ENCODE measurements at places on chromosomes 3 and 15.

DNA sequence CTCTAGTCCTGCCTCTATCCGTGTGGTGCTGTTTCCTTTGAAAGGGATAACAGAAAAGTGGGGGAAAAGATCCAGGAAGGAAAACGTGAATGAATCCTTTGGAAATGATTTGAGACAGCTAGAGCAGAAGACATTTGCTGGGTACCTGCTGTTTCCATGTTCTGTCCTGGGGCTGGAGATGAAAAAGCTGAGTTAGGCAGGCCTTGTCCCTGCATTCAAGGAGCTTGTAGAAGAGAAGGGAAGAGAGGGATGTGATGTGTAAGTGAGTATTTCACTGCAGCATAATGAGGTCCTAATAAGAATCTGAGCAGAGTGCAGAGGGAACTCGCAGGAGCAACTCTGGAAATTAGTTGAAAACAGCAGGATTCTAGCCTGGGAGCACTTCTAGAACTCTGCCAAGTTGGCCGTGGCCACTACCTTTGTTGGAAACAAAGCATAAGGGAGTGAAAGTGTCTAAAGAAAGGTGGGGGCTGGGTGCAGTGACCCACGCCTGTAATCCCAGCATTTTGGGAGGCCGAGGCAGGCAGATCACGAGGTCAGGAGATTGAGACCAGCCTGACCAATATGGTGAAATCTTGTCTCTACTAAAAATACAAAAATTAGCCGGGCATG is 13.8 kb upstream of the SEMA4B start:
- no peak for DNase-seq

DNA sequence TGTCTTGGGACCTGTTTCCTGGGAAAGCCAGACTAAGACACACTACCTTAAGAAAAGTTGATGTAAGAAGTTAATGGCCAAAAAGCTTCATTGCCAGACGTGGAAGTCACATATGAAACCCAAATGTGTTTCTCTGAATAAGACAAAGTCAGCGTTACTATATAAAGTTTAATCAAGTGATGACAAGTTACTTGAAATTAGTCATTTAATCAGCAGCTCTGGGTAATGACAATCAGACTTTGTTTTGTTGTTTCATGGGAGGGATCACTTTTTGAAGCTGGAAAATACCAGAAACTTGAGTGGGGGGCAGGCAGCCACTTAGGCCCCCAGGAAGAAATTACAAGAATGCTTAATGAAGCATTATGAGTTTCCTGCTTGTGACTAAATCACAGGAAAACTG is 218.6 kb downstream of the PTPRG start:
- no peak for DNase-seq

DNA sequence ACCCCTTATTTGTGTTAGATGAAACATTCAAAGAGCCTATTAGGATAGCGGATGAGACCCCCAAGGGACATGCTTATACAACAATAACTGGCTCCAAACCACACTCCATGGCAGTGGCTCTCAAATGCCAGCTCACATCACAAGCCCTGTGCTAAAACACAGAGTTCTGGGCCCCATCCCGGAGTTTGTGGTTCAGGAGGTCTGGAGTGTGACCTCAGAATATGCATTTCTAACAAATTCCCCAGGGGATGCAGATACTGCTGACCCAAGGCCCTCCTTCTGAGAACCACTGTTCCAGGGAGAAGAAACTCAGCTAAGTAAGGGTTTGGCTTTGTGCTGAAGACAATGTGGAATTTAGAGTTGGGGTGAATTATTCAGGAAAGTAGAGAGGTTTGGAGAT is 3.6 kb downstream of the CCRL2 start:
- no peak for DNase-seq

DNA sequence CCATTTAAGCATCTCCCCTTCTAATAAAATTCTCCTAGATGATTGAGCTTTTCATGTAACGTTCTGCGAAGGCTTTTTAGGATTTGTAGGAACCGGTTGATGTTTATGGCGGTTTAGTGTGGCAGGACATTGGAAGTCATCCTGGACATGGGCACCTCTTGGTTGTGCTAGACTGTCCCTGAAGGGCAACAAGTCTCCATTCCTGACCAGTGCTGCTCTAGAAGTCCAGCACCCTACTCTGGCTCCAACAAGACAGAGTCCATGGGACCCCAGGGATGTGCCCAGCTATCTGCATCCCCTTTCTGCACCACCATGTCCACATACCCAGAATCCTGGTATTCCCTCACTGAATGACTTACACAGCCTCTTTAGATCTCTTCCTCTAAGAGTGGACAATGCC is 46.4 kb downstream of the KCNAB1 start:
- DNase-seq, result no peak

GRCh38 chr3:3798631-3799113 is 559 bp upstream of the LRRN1 start:
- DNase-seq, result peak; percentile 54

- DNase-seq, result no peak
Observed at GRCh38 chr3:171535133-171535532, 74.9 kb upstream of the TNIK start.

- DNase-seq, result no peak
Observed at GRCh38 chr3:183513046-183513706, 42.3 kb downstream of the KLHL6 start.

- DNase-seq, result no peak
Observed at GRCh38 chr3:34957677-34958076, 681.6 kb upstream of the ARPP21 start.

GRCh38 chr3:66476852-66477381 is 23.9 kb downstream of the LRIG1 start:
- DNase-seq, result no peak

GRCh38 chr15:86481720-86482119 is 402.0 kb downstream of the AGBL1 start:
- DNase-seq, result no peak

DNA sequence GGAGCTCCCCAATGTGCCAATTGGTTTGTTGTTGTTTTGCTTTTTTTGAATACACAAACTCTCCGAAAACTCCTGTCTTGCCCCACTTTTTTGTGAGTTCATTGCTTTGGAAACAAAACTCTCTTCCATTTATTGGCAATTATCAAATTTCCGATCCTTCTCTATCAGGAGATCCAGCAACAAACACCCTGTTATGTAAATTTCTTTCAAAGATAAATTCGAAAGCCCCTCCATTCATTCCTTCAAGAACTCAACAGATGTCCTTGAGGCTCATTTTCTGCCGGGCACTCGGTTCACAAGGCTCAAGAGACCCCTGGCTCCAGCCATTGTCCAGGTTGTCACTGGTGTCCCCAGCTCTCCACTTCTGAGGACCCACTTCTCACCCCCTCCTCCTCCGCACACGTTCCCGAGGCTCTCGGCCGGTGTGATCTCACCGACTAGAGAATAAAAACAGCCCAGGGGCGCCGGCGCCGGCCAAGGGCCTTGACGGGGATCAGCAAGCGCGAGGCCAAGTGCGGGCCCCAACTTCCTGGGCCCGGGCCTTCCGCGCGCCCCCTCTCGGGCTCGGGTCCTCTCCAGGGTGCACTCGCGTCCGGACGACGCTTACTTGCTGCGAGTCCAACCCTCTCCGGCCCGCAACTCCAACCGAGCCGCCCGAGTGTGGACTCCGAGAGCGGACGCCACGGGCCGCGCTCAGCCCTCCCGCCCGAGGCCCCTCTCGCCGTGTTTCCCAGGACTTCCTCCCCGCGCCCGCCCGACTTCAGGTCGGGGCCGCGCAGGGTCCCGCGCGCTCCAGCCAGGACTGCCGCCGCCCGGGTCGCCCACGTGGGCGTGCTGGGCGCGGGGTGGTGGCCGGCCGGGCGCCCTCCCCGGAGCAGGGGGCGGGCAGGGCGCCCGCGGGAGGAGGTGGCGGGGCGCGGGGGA is 533 bp upstream of the SMAD3 start:
- DNase-seq, result no peak

DNA sequence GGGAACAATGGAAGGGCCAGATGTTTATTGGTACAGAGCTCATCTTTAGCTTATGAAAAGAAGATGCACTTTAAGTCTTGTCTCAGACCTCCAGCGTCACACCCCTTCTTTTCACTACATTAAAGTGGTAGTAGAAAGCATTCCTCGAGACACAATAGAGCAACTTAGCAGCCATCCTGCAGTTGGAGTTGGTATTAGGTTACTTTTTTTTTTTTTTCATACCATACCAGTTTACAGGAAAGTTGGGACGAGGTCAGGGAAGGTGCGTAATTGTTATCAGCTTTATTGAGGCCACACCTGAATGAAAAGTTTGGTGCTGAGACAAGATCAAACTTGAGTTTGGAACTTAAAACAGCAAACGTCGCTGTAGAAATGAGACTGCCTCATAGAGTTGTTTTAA is 203.8 kb downstream of the SOX2 start:
- DNase-seq, result no peak

DNA sequence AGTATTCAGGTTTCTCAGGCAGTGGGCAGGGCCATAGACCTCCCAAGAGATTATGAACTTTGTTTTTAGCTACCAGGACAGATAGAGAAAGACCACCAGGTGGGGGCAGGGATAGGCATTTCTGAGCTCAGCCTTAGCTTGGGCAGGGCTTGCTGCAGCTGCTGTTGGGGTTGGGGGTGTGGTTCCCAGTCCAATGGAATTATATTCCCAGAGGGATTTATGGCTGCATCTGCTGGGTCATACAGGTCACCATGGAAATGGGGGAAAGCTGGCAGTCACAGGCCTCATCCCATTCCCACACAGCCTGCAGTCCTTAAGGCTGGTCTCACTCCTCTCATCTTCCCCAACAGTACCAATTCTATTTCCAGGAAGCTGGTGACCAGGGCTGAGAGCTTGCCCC is 144.6 kb upstream of the ZPLD1 start:
- no peak for DNase-seq

GRCh38 chr3:27699067-27699466 is 23.1 kb downstream of the EOMES start:
- no peak for DNase-seq

- no peak for DNase-seq
Observed at GRCh38 chr3:155350571-155350970, 57.1 kb upstream of the STRIT1 start.

- DNase-seq, result no peak
Observed at GRCh38 chr3:54891540-54891897, 36.3 kb downstream of the LRTM1 start.

DNA sequence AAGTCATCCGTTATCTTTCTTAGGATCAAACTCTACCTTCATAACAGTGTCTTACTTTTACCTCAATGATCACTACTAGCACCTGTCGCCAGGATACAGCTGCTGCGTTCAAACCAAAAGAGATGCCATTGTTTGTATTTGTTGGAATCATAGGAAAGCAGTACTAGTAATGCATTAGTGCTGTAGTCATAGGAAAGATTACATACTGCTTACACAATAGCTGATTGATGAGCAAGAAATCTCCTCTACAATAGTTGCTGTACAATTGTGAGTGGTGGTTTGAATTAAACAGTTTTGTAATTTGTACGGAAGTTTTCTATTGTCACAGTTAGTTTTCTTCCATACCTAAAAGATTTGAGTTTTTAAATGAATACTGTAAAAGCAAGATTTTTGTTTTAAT is 21.4 kb downstream of the ACAP2 start:
- no peak for DNase-seq

DNA sequence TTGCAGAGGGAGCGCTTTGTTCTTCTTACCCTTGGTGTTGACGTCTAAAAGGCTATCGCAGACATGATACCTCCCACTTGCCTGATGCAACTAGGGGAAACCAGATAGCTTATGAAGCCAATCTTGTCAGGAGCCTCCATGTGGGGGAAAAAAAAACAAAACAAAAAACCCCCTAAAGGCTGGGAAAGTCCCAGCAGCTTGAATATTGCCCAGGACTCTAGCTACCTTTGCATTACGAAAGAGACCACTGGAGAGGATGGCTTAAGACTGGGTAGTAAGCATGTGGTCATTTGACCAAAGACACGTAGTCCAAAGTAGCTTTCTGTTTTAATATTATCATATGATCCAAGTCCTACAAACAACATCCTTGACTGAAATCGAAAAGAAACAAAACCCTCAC is 120.7 kb upstream of the WNT5A start:
- no peak for DNase-seq

GRCh38 chr3:161100994-161101393 is 4.2 kb downstream of the B3GALNT1 start:
- DNase-seq, result no peak

- DNase-seq, result peak; percentile 89
Observed at GRCh38 chr15:53522991-53523390, 236.5 kb downstream of the WDR72 start.

GRCh38 chr15:80945605-80946004 is 44.0 kb downstream of the MESD start:
- no peak for DNase-seq

GRCh38 chr3:32105291-32106131 is 909 bp upstream of the GPD1L start:
- DNase-seq, result no peak

DNA sequence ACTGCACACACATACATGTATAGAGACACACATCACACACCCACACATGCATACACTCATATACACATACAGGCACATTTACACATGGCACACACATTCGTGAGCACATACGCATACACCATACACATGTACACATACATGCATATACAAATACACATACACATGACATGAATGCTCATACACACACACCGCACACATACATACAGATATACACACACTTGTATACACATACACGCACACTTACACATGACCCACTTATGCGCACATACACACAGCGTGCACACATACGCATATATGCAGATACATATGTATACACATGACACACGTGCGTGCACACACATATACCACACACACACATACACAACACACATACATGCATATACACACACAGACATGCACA is 162.7 kb downstream of the LRRK1 start:
- DNase-seq, result no peak

GRCh38 chr3:52440249-52440551 is 4.7 kb downstream of the SEMA3G start:
- no peak for DNase-seq

GRCh38 chr3:11733914-11734313 is 90.2 kb upstream of the VGLL4 start:
- DNase-seq, result no peak

DNA sequence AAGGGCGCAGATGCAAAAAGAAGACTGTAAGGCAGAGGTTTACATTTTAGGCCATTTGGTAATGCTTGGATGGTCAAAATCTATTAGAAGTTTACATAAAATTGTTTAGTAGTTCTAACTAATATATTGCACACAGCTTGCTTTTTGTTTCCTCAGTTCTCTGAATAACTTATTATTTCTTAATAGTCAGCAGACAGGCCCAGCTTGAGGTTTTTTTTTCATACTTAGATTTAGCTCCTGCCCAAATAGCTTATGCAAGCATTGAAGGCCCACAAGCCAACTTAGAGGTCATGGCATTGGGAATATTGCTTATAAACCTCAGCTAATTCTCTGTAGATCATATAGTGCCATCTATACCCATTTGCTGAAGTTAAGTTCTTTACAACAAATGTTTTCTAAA is 172.5 kb downstream of the RAP2B start:
- DNase-seq, result no peak

GRCh38 chr15:87648278-87648677 is 608.3 kb downstream of the NTRK3 start:
- DNase-seq, result no peak

- DNase-seq, result no peak
Observed at GRCh38 chr3:83498361-83499016, 1460.3 kb upstream of the CADM2 start.

Measured in NCI-H1105 treated with DMSO at 0.1 percent for 48 hours (cell line).